Vein endothelial cell (primary cell): ENCODE measurements at places on chromosomes 12 and 14. TPM values are rescaled to one million over a fixed set of nuclear protein-coding genes. Genes with fewer than 3 reads are reported as not detected.

MYO1H gene
- not detected in 2 replicates for total RNA-seq

KLRK1 gene
- total RNA-seq, result not detected in 2 replicates

SBNO1 gene
- 30.7 and 41.7 TPM in 2 replicates for total RNA-seq

CYP27B1 gene
- under 0.01 and 0.67 TPM in 2 replicates for total RNA-seq

SLC16A7 gene
- 12.4 and 17.2 TPM in 2 replicates for total RNA-seq

ESPL1 gene
- 6.2 and 10.9 TPM in 2 replicates for total RNA-seq

HOXC10 gene
- total RNA-seq, result not detected in 2 replicates

GPR137C gene
- total RNA-seq, result 0.33 and 0.48 TPM in 2 replicates

ARHGEF25 gene
- 0.10 and 0.98 TPM in 2 replicates for total RNA-seq

RHEBL1 gene
- 0.33 and 1.3 TPM in 2 replicates for total RNA-seq

OTX2 gene
- not detected in 2 replicates for total RNA-seq

RFX4 gene
- total RNA-seq, result not detected in 2 replicates

CLEC7A gene
- total RNA-seq, result not detected in 2 replicates

CEBPE gene
- not detected in 2 replicates for total RNA-seq

SLC38A4 gene
- 0.19 and 0.33 TPM in 2 replicates for total RNA-seq

OGFOD2 gene
- 12.6 and 13.1 TPM in 2 replicates for total RNA-seq

RDH12 gene
- not detected in 2 replicates for total RNA-seq

ASPG gene
- total RNA-seq, result not detected in 2 replicates

CD163 gene
- total RNA-seq, result not detected in 2 replicates

ACVR1B gene
- 12.4 and 18.3 TPM in 2 replicates for total RNA-seq

RESF1 gene
- 109 TPM in 2 replicates for total RNA-seq
